ENCODE measurements at places on chromosomes 11 and 22. TPM values are rescaled to one million over a fixed set of nuclear protein-coding genes. Genes with fewer than 3 reads are reported as not detected.

DNA sequence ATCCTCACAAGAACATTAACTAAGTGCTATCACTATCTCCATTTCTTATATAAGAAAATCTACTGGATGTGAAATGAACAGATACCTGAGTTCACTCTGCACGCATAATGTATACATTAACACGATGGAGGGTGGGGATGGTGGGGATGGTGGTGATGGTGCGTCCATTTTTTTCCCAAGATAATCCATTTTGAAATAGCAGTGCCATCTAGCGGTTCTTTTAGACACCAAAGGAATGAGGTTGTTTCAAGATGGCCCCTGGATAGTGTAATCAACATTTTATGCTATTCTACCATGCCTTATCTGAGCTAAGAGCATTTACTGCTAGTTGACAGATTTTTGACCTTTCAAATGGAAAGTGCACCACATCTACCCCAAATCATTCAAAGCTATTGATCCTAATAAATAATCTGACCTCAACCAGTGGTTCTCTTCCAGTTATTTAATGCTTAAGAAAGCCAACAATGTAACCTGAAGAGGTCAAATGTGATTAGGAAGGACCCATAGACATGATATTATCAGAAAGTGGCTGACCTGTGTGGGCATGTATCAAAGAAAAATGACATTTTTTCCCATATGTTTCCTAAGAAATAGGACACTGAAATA is 714.7 kb upstream of the TENM4 start:
- peak; percentile 55 for DNase-seq

DNA sequence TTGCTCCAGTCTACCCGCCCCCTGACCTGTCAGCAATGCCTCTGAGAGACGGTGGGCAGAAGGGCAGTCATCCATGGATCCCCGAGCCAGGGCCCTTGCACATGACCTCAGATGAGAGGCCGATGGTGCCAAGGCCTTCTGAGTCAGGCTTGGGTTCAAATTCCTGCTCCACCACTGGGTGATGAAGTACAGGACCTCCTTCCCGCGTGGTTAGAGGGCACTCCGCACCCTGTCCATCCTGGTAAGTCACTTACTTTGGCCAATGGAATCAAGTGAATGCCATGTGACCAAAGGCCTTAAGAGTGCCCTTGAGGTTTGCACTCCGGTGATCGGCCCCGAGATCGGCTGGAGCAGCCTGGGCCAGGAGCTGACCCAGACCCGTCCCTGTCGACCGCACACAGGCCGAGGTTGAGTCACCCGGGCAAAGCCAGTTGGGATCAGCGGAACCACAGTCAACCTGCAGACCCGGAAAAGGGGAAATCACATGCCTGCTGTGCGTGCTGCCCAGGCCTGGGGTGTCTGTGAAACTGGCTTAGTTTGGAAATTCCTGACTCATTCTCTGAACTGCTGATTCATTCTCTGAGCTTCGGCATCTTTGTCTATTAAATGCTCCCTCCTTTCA is 48.9 kb downstream of the RTL6 start:
- peak; percentile 64 for DNase-seq

GRCh38 chr11:122201106-122201505 is 85.1 kb upstream of the BLID start:
- DNase-seq: no peak

DNA sequence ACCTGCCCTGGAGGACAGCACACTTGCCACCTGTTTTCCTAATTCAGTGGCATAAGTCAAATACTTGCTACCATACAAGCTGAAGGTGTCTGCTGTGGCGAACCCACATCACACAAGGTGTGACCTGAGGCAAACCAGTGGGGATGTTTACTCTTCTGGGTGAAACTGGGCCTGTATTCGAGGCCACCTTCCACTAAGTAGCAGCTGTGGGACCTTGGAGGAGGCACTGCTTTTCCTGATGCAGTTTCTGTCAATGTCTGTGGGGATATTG is 927.4 kb downstream of the BRD1 start:
- no peak for DNase-seq

DNA sequence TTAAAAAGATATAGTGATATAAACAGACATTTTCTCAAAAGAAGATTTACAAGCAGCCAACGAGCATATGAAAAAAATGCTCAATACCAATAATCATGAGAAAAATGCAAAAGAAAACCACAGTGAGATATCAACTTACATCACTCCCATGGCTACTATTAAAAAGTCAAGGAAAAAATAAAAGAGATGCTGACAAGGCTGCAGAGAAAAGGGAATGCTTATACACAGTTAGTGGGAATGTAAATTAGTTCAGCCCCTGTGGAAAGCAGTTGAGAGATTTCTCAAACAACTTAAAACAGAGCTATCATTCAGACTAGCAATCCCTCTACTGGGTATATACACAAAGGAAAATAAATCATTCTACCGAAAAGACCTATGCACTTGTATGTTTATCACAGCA is 97.1 kb upstream of the CARD18 start:
- no peak for DNase-seq

DNA sequence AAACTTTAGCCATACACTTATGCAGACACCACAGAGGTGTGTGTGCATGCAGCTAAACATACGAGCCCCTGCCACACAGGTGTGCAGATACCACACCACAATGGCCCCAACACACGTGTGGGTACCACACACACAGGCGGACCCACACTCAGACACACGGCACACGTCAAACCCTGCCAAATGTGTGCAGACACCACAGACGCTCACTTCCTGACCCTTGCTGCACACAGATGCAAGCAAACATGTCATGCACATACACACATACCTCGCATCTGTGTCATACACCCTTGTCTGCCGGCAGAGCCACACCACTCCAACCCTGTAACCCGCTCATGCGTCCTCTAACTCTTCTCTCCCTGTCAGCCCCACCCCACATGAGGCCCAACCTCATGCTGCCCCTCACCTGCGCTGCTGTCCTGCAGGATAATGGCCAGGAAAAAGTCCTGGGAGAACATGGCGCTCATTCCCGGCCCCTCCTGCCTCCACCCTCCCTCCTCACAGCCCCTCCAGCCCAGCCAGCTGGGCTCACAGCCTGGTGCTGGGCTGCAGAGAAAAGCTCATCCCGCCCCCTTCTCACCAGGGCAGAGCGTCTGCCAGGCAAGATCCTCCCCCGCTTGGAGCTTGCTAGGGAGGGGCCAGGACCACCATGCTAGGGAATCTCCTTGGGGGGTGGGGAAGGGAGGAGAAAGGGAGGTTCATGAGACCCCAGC is 14.2 kb downstream of the SMPD1 start:
- DNase-seq: no peak

DNA sequence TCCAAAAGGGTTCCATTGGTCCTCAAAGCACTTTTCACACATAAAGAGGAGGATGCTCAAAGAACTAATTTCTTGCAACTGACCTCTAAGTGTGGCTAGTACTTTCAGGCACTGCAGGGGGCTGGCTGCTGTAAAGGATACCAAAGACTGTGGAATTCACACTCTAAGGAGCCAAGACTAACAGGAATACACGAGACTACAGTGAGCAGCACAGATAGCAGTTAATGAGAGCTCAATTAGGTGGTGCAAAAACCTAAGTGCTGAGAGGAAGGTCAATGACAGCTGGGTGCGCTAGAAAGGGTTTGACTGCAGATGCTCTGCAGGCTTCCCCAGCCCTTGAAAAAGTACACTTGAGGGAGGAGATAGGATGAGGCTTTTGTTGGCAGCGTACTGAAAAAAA is 124.3 kb upstream of the NTM start:
- no peak for DNase-seq

DNA sequence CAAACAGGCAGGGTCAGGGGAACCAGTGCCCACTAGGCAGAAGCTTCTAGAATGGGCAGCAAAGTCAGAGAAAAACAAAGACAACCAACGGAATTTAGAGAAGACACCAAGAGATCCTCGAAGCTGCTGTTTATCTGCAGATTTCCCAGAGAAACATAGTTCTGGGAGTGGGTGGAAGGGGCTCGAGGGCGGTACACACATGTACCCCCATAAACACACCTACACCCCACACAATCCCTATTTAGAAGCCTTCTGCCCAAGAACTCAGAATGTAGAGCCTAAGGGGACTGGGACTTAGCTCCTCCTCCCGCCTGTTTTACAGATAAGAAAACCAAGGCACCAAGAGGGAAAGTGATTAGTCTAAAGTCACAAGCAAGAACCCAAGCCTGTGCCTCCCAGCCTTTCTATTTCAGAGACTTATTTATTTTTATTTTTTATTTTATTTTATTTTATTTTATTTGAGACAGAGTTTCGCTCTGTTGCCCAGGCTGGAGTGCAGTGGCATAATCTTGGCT is 6.4 kb downstream of the NPTXR start:
- DNase-seq: no peak

- no peak for DNase-seq
Measured at GRCh38 chr11:66603072-66603471, 10.1 kb downstream of the CCS start.

GRCh38 chr11:7319501-7319900 is 67.8 kb downstream of the SYT9 start:
- DNase-seq: no peak

GRCh38 chr22:38485783-38486182 is 17.9 kb downstream of the KDELR3 start:
- DNase-seq: no peak

DNA sequence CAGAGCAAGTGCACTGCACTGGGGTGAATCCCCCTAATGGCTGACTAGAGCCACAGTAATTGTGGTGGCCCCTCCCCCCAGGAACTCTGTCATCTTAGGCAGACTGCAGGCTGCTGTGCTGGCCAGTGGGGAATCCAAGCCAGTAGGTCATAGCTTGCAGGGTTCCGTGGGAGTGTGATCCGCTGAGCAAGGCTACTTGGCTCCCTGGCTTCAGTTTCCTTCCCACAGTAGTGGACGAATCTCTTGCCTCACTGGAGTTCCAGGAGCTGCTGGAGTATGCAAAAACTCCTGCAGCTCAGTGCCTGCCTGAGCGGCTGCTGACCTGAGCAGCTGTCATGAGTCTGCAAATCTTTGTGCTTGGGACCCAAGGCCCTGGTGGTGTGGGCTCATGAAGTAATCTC is 13.2 kb downstream of the OOSP3 start:
- DNase-seq: peak; percentile 18

- DNase-seq: no peak
Measured at GRCh38 chr11:65809496-65809895, 22.6 kb downstream of the OVOL1 start.

GRCh38 chr11:79077702-79078330 is 363.0 kb downstream of the TENM4 start:
- no peak for DNase-seq

DNA sequence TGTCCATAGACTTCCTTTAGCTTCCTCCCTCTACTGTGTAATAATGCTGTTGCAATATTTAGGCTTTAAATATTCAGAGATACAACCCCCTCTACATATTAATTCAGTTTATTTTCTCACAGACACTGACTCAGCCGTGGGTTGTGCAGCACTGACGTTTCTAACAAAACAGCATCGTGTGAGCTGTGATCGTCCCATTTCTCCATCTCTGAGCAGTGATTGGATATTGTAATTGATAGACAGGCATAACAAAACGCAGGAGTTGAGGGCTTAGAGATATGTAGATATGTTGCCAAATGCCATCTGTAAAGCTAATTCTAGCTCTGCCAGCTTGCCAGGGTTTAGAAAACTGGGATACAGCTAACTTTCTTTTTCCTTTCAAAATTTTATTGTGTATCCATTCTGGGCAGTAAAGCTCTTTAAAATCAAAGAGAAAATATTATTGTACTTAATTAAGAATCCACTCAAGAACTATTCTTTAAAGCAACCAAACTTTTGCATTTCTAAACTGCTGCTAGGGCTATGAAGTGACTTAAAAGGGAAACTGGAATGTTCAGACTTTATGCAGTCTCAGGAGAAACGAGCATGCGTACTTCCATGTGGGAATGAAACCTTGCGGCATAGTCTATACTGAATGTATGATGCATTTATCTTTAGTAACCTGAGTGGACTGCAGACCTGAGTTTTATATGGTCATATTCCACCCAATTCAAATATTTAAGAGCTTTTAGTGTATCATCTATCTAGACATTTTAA is 22.7 kb downstream of the BTBD10 start:
- peak; percentile 7 for DNase-seq

- DNase-seq: no peak
Measured at GRCh38 chr22:44622147-44622427, 79.9 kb upstream of the PRR5 start.

DNA sequence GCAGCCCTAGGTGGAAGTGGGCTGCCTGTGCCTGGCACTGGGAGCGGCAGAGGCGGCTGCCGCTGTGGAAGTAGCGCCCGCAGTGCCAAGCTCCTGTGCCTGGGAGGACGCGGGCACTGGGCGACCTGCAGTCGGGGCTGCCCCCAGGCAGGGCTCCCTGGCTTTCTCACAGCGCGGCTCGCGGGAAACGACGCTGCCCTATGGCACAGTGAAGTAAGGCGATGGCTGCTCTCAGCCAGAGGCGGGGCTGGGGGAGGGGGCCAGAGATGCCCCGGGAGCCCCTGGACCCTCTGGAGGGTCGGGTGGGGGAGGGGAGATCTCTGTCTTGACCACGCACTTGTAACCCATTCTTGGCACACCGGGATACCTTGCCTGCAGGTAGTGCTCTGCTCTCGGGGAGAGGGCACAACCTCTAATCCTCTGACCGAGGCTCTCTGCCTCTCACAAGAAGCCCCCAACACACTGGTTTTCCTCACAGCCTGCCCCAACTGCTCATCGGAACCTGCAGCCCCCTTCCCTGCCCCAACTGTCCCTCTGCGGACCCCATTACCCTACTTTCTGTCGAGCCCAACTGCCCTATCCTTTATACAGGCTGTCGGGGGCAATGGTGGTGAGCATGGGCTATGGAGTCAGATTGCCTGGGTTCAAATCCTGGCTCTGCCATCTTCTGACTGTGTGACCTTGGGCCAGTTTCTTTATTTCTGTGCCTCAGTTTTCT is 32.2 kb upstream of the TRIM29 start:
- DNase-seq: peak; percentile 70

- DNase-seq: no peak
Measured at GRCh38 chr11:34843271-34843670, 72.9 kb downstream of the APIP start.

DNA sequence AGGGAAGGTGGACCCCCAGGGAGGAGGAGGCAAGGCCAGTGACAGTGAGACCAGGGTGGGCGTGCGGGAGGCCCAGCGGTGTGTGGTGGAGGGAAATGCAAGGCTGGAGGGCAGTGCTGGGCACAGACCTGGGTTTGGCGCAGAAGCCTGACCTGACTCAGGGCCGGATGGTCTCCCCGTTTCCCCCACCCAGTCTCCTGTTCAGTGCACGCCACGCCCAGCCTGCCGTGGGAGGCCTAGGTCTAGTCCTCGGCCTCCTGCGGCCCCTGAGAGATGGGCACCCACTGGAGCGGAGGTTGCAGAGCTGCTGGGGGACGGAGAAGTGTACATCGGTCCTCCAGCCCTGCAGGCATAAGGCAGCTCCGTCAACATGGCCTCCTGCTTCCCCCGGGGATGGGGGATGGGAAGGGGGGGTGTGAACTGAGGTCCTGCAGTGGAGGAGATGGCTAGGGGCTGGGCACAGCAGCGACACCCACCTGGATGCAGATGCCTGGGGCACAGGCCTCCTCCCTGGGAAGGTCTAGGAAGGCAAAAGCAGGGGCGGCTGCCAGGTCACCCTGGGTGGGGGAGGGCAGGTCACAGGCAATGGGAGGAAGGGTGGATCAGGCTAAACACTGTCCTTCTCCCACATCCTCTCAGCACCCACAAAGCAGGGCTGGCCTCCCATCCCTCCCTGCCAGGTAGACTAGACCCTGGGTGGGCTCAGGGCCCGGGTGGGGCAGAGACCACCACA is 15.9 kb downstream of the IL17REL start:
- no peak for DNase-seq

Gene DPP3
- total RNA-seq: 41.7 TPM

Gene OR52I1
- total RNA-seq: not detected

Gene C22orf42
- not detected for total RNA-seq

Gene GRAP2
- 9.7 TPM for total RNA-seq

All from kidney (tissue), 22 donors.